ENCODE measurements at places on chromosomes 6 and 20.

GRCh38 chr20:49685809-49686208, 27.9 kb downstream of the B4GALT5 start:
- no peak for DNase-seq

DNA sequence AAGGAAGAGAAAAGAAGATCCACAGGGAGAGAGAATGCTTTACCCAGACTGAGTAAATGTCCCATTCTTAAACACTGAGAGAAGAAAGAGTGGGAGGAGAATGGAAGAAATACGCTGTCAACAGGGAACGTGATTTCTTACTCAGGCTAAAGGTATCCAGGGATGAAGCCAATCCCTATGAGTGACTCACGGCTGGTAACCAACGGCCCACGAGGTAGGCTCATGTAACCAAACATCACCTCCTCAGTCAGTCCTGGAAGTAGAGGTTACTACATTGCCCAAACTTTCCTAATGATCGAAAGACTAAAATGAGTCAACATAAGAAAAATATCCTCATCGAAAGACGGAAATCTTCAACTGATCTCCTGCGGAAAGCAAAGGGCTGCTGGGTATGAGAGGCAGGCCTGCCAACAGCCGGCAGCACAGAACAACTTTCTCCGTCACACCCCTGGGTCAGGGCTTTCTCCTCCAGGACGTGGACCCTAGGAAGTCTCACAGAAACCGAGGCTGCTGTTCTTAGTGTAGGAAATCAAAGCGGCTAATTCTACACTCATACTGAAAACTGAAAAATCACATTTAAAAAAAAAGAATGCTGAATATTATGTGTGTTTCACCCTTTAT, 292.6 kb downstream of the GMDS start:
- no peak for DNase-seq

GRCh38 chr6:55009131-55009530, 162.6 kb downstream of the FAM83B start:
- no peak for DNase-seq

DNA sequence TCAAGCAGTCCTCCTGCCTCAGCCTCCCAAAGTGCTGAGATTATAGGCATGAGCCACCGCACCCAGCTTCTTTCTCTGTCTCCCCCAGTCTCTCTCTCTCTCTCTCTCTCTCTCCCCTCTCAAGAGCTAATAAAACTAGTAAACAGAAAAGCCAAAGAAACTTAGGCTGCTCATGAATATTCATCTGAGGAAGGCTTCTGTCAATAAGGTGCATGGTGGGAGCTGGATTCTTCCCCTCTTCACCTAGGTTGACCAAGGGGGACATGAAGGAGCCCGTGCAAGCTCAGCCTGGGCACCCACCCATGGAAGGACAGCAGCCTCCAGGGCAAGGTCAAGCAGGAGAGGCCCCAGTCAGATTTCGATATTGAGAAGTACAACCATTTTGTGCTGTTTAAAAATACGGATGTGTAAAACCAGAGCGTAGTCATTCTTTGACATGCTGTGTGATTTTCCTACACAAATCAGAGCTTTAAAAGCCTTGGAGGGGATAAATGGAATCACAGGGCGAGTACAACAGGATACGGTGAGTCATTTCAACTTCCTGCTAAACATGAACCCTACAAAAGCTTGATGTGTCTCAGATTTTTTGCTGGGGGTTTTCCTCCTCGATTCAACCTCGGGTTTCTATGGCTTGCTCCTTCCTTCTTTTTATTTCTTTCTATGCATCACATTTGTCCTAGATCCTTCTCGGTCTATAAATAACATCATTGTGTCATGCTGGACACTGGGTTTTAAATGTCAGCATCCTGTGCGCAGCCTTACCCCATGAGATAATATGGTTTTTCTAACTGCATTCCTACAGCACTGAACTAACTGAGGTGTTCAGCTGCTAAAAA, 368.9 kb upstream of the JARID2 start:
- DNase-seq: no peak

- no peak for DNase-seq
These were observed 14.6 kb upstream of the TOX2 start for GRCh38 chr20:43900121-43900466.

DNA sequence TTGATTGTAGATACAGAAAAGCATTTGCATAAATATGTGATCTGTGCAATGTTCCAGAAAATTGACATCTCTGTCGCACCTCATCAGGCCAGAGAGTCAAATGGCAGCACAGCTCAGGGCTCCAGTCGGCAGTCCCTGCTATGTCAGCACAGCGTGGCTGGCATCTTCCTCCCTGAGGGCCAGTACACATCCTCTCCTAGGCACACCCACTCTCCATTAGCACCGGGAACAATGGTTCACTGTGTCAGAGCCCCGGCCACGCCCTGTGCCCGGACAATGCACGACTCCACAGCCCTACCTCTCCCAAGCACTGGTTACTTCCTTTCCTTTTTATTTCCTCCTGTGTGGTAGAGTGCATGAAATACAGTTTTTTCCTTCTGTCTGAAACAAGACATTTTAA, 114.9 kb downstream of the FOXC1 start:
- DNase-seq: no peak

GRCh38 chr6:154277629-154278017, 79.0 kb downstream of the IPCEF1 start:
- no peak for DNase-seq

DNA sequence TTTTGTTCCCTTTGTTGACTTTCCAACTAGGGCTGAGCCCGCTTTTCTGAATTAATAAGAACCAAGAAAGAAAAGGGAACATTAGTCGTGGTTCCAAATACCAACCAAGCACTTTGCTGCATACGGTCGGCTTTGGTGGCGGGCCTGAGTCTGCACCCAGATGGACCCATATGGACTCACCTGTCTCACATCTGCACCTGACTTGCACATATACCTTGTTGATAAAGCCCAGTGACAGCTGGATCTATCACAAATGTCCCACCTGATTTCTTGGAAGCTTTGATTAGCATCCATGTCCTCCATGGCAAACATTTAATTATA, 39.0 kb downstream of the TPD52L1 start:
- DNase-seq: no peak

DNA sequence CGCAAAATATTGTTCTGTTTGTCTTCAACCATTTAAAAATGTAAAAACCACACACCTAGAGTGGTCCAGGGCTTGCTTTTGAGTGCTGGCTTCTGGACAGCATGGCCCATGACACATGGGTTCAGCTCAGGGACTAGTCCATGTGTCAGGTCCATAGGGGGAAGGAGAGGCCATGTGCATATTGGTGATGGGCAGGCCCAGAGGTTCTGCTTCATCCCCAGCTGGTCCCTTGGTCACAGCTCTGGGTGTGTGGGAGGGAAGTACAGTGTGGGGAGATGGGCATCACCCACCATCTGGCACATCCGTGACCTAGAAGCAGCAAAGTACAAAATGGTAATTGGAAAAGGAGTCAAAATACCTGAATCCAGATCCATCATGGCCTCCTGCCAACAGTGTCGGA, 50.7 kb downstream of the STK35 start:
- DNase-seq: no peak

- DNase-seq: no peak
These were observed 116.2 kb downstream of the GMDS start for GRCh38 chr6:2129182-2129621.

Measured in iPS-NIHi11 (cell line).